Activated CD8-positive, alpha-beta memory T cell treated with anti-CD3 and anti-CD28 coated beads, Interleukin-2, amount 50 U/mL, for 4 hours (primary cell): ENCODE measurements at places on chromosomes 3 and 15.

DNA sequence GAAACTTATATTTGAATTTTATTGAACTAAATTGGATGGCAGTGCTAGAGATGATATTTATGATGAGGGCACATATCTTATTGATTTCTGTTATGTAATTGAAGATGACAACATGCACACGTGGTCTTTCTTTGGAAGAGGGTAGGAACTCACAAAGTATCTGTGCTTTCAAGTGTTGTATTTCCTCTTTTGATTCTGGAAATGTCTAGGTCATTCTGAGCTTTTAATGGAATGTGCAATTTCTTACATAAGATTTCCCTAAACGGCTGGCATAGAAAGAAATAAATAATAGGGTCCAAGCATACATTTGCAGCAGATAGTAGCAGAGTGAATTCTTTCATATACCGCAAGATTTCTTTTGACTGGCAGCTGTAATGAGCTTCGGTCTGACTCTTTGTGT, 10.1 kb upstream of the GPR171 start:
- DNase-seq: no peak

DNA sequence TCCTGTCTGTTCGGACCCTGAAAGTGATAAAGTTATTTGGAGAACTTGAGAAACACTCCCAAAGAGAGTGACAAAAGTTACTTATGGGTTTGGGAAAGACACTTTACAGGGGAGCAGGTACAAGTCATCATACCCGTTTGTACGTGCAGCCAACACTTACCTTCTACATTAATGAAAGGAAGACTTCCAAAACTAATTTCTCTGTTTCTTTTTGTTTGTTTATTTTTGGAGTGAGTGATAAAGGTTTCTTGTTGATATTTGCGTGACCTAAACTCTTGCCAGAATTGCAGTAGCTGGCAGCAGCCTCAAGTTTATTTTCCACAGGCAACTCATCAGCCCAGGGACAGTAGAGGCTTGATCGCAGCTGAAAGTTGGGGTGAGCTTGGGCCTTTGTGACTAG, 8.4 kb downstream of the ABHD2 start:
- DNase-seq: no peak

GRCh38 chr15:63923993-63924950, 90.5 kb upstream of the HERC1 start:
- DNase-seq: no peak

DNA sequence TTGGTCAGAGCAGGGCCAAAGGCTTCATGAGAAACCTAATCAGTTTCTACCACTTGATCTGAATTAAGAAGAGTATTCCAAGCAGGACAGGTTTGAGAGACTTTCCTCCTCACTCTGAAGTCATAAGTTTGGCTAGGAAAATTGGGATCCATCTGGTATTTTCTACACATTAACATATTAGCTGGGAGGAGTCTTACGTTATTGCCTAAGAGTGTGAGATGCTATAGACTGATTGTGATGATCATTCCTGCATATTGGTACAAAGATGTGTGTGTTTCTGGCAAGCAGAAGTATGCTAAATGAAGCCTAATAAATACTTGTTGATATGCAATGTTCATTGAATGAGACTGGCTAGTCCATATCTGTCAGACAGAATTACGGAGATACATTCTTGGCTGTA, 73.5 kb upstream of the RASGRP1 start:
- no peak for DNase-seq

DNA sequence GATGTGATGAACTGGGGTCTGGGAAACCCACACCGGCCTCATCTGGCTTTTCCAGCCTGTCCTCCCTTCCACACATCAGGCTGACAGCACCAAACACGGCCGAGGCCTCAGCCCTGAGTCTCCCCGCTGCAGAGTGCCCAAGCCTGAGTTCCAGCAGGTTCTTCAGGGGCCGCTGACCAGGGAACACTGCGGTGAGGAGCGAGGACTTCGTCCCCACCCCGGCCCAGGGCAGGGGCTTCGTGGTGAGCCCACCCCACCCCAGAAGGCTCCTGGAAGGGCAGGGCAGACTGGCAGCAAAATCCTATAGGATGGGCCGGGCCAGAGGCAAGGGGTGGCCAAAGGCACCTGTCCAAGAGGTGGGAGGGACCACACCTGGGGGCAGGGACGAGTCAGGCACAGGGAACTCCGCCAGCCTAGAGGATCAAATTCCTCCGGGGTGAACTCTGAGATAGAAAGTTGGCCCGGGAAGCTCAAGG, at the start of gene SLC51A:
Gene SLC51A, plus strand, starts transcription at position 446 of the 476 bp plus-strand sequence. CDS start 179 bp downstream, outside the sequence.
- no peak for DNase-seq

DNA sequence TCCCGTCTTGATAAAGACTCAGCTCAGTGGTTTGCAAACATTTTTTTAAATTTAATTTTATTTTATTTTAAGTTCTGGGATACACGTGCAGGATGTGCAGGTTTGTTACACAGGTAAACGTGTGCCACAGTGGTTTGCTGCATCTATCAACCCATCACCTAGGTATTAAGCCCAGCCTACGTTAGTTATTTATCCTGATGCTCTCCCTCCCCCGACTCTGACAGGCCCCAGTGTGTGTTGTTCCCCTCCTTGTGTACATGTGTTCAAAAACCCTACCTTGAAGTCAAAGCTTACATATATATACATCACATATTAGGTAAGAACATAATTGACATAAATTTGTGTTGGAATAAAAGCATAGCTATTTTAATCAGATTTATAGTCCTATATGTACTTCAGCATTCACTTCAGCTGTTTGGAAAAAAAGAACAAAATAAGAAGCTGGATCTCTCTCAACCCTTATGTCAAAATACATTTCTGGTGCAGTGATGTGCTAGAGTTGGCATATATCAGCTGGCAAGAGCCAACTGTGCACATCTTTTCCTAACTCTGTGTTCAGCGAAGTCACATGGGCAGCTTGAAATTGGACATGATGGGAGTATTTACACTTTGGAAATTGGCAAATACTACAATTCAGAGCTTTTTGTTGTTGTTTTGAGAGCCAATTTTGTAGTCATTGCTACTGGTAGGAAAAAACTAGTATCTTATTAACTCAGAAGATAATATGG, 26.5 kb downstream of the GPR15 start:
- no peak for DNase-seq

- DNase-seq: no peak
These were observed 97.4 kb downstream of the DTWD1 start for GRCh38 chr15:49718234-49718633.

DNA sequence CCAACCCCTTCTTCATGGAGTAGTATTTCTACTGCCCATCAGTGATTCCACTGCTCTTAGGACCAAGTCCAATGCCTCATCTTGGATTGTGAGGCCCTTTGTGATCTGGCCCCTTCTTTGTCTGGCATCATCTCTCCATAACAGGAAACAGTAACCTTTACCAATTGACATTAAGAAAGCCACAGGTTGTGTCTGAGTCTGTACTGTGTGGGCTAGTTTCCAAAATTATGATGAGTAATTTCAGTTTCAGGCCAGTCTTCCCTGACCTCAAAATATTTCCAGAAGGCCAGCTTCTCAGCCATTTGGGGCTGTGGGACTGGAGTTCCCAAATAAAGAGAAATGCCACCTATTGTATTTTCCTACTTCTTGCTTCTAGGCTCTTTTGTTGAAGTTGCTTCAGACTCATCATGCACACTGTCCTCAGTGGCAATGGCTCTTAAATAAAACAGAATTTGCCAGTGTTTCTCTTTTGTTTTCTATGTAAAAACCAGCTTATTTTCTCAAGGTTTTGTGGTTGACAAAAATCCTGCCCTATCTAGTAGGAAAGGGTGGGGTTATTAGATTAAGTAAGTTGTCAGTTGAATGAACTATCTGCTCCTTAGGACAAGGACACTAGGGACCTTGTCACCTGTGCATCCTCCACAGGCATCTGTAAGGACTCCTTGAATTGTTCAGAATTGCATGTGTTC, 47.0 kb upstream of the ACKR4 start:
- no peak for DNase-seq

DNA sequence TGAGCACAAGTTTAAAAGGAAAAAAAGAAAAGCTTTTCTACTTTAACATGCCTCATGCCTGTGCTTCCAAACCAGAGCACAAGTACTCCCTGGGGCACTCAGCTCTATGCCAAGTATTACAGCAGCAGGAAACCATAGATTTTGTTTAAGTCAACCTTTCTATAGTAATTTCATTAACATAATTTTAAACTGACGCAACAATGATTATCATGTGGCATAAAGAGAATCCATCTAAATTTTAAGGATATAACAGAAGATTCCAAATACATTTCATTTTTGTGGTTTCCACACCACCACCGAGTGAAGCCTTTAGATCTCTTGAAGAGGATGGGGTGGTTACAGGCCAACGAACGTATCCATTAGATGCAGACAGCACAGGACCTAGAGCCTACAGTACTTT, 112.1 kb downstream of the TNIK start:
- no peak for DNase-seq

DNA sequence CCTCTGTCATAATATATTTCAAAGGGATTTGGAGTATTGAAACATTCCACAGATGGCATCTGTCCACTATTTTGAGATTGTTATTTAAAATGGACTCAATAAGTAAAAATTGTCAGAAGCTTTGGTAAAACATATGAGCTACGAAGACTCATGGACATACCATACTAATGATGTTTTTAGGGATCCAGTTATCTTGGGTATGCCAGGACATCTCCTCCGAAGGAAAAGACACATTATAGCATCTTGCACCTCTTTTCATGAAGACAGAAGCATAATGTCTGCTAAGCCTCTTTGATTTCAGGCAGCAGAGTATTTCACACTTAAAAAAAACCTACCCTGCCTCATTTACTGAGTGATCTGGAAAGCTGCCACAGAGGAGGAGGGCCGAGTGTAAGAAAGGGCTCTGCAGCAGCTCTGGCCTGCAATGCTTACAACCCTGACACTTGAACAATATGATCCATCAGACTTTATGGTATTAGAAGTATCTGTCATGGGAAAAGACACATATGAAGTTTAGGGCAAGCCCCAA, 284.8 kb downstream of the TUSC7 start:
- DNase-seq: no peak

DNA sequence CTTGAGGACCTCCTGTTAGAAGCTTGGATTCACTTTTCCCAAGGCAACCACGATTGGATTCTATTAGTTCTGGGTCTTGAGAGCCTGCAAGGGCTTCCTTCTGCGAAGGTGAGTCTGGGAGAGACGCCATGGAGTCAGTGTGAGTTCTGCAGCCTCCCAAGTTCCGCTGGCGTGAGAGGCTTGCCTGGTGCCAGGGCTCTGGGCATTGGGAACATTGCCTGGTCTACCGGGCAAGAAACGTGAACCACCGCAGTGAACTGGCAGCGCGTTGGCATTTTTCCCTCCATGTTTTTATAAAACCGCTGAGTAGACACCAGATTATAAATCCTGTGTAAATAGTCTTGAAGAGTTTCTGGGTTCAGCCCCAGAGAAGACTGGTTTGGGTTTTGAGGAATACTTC, 160.9 kb downstream of the IGF1R start:
- no peak for DNase-seq

GRCh38 chr3:142445816-142446254, 2.0 kb downstream of the XRN1 start:
- no peak for DNase-seq

- DNase-seq: no peak
These were observed 24.5 kb upstream of the EBLN2 start for GRCh38 chr3:73036694-73037591.

DNA sequence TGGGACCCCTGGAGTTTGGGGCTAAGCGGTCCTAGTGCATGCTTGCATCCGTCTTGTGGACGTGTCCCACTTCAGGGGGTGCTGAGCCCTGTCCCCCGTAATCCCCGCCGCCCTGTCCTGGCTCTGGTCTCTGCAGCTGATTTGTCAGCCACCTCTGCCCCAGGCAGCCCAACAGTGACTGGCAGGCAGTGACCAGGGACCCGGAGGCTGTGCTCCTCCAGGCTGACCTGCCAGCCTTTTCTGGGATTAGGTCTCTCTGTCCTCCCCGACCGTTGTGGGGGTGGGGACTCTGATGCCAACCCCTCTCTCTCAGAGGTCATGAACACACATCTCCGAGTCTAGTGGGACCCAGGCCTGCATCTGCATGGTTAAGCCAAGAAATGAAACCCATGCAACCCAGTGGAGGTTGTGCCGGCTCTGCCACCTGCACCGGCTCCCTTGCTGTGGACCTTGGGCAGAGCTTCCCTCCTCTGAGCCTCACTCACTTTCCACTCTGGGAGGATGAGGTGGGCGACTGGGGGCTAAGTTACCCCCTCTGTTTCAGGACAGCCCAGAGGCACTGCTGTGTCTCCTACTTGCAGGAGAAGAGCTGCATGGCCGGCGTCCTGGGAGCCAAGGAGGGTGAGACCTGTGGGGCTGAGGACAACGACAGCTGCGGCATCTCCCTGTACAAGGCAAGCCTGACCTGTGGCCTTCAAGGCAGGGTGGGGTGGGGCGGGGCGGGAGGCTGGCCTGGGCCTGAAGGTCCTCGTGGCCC, 60.2 kb downstream of the FBLN2 start:
- DNase-seq: no peak

GRCh38 chr3:118850687-118851086, 184.0 kb downstream of the IGSF11 start:
- no peak for DNase-seq

- no peak for DNase-seq
These were observed 608 bp upstream of the PPCDC start for GRCh38 chr15:75022783-75023180.

DNA sequence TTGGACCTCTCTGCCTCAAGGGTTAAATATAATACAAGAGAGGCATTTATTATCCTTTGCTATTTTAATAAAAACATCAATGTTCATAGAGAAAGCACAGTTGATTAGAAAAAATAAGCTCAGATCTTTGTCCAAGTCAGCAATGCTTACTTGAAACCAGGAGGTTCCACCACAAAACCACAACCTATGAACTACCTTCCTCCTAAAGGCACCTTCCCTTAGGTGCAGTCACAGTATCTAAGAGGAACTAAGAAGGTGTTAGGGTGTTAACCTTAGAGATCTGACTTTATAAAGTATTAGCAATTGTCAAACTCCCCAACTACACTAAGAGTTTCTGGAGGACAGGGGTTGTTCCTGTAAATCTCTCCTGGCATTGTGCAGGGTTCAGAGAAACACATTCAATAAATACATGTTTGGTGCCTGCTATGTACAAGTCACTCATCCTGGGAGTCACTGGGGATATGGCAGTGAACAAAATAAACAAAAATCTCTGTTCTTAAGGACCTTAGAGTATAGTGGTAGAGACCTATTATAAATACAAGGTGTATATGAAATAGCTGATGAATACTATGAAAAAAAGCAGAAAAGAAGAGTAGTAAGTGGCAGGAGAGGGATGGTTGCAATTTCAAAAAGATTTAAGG, 208.6 kb downstream of the NFKBIZ start:
- no peak for DNase-seq

- DNase-seq: no peak
These were observed 28.6 kb downstream of the EHD4 start for GRCh38 chr15:41943543-41944312.
